ENCODE measurements at places on chromosomes 5 and 9. TPM values are rescaled to one million over a fixed set of nuclear protein-coding genes. Genes with fewer than 3 reads are reported as not detected.
A peak's percentile ranks its signal among the peaks of the same experiment; 100 is the strongest.

DNA sequence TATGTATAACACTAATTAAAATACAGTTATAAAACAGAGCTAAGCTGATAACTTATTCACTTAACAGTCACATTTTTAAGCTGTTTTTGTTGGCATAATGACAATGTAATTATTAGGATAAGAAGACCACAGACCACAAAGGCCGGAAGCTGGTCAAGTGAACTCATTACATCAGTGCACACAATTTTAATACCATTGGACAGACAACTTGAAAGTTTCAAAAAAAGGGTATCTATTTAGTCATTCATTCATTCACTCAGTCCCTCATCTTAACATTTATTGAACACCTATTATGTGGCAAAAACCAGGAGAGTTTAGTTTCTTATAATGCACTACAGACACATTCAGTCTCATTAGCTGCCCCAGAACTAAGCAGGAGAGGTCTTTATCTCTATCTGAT is 11.6 kb downstream of the ERP44 start:
- H3K27ac ChIP-seq: no peak overlapping the region
- H3K27me3 ChIP-seq: no peaks in the 10 kb centered on the region
- H3K4me1 ChIP-seq: peaks cover 38% of the 10 kb centered on the region
- no peaks in the 10 kb centered on the region for H3K36me3 ChIP-seq
- no peak overlapping the region for H3K4me3 ChIP-seq
- DNase-seq: no peak

DNA sequence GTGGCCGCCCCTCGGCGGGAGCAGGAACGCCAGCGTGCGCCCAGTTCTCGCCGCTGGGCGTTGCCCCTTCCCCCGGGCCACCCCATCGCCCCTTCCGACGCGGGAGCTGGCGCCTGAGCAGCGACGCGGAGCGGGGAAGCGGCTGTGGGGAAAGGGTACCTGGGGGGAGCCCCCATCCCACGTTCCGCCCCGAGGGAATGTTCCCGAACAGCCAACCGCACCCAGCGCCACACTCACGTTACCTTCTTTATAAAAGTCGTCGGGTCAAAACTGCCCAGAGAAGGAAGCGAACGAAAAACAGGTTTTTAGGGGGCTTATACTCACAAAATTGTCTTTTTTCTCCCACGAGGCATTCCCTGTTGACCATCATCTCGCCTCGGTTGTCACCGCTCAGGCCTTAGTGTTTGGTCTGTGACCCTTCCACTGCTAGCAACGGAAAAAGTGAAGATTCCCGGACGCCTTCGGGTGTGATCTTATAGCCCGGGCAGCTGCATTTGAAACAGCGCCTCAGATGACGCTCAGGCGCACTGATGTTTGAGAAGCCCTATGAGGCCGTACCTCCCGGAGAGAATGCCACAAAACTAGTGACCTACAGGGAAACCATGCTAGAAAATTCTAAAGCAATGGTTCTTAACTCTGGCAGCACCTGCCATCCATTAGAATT is 475 bp upstream of the GOLM1 start:
- no peak for DNase-seq
- H3K4me1 ChIP-seq: no peaks in the 10 kb centered on the region
- H3K4me3 ChIP-seq: peak overlapping the region; percentile 46
- peaks cover 4% of the 10 kb centered on the region for H3K27me3 ChIP-seq

DNA sequence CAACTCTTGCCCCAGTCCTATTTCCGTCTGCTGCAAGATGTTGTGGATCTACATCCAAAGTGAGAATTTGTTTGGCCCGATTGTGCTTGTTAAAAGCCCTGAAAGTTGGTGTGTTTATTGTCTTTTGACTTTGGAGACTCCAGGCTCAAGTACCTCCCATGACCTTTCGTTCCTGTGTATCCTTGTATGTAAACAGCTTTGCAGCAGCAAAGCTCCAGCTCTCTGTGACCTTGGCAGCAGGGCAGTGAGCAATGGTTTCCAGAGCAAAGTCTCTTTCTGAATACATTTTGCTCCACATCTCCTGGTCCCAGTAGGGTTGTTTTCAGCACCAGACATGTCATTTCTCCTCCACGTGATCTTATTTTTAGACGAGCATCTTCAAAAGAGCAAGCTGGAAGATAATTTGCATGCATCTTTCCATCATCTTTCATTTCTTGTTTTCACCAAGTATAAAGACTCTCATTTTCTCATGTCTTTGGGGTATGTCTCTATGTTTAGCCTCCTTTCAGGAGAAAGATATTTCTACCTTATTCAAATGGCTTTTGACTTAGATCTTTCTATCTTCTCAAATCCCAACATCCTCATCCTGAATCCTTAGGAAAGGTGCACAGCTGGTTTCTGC is 68.1 kb upstream of the ERCC6L2 start:
- H3K4me1 ChIP-seq: no peaks in the 10 kb centered on the region
- no peaks in the 10 kb centered on the region for H3K27me3 ChIP-seq
- H3K27ac ChIP-seq: no peak overlapping the region
- no peak overlapping the region for H3K4me3 ChIP-seq
- no peak for DNase-seq
- H3K36me3 ChIP-seq: no peaks in the 10 kb centered on the region

- no peaks in the 10 kb centered on the region for H3K27me3 ChIP-seq
- H3K4me1 ChIP-seq: peaks cover 52% of the 10 kb centered on the region
- H3K27ac ChIP-seq: no peak overlapping the region
- no peaks in the 10 kb centered on the region for H3K36me3 ChIP-seq
- no peak for DNase-seq
These were observed 52.7 kb upstream of the IL6ST start for GRCh38 chr5:56047448-56047847.

DNA sequence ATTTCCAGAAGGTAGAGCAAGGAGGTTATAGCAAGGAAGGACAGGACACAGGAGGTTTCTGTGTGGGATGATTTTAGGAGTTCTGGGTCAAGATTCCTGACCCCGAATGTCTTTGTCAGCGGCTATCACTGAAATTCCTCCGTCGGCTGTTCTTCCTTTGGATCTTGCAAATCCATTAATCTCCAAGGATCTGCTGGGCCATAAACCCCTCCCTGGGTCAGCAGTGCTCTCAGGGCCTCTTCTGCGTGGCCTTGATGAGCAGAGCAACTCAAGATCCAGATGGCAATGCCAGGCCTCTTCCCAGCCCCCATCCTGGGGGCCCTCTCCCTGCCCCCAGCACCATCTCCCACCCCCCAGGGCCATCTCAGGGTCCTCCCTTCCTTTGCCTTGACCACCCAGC is 16.3 kb upstream of the COL27A1 start:
- no peaks in the 10 kb centered on the region for H3K27me3 ChIP-seq
- DNase-seq: no peak
- no peaks in the 10 kb centered on the region for H3K36me3 ChIP-seq
- no peak overlapping the region for H3K27ac ChIP-seq

GRCh38 chr5:170597872-170598271 is 94.1 kb downstream of the KCNIP1 start:
- H3K4me1 ChIP-seq: no peaks in the 10 kb centered on the region
- H3K27me3 ChIP-seq: no peaks in the 10 kb centered on the region
- DNase-seq: no peak
- no peaks in the 10 kb centered on the region for H3K36me3 ChIP-seq

DNA sequence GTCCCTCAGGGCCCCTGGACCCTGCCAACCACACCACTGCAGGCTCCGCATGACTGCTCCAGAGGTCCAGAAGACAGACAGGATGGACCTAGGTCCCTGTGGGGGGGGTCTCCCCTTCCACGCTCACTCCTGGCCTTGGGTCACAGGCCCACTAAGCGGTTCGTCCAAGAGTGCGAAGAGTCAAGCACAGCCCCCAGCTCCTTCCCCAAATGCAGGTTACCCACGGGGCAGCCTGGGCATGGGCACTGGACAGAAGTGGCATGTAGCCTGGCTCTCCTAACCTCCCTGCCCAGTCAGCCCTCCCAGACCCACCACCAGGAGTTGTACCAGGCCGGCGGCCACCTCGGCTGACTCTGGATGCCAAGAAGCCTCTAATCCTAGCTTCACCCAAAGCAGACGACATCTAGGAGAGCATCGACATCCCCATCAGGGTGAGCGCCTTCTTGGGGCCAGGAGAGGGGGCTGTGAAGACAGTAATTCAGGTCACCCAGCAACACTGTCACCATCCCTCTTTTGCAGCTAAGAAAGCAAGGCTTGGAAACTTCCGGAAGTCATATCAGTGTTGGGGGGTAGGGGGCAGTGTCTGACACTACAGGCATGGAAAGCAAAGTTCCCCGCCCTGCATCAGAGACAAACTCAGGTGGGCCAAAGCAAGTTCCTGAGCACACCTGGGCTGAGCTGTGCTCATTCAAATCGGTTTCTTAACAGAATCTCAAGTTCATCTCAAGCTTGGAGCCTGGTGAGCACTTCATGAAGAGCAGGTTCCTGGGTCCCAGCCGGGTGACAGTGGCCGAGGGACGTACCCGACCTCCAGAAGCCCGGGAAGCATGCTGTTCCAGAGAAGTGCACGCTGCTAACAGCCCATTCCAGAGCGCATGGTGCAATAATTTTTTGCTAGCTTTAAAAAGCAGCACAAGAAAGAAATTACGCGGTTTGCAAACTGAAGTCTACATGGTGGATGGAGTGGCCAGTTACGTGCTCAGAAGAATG is 68.7 kb downstream of the SEMA4D start:
- peaks cover 84% of the 10 kb centered on the region for H3K4me1 ChIP-seq
- H3K36me3 ChIP-seq: no peaks in the 10 kb centered on the region
- H3K27ac ChIP-seq: peak overlapping the region; percentile 63
- H3K4me3 ChIP-seq: no peak overlapping the region

- H3K27ac ChIP-seq: no peak overlapping the region
- no peaks in the 10 kb centered on the region for H3K36me3 ChIP-seq
- DNase-seq: no peak
These were observed 378.2 kb upstream of the GRAMD2B start for GRCh38 chr5:126044931-126045565.

GRCh38 chr5:151703227-151703626 is 16.5 kb upstream of the SPARC start:
- H3K36me3 ChIP-seq: no peaks in the 10 kb centered on the region
- no peaks in the 10 kb centered on the region for H3K27me3 ChIP-seq
- no peaks in the 10 kb centered on the region for H3K4me1 ChIP-seq
- no peak overlapping the region for H3K27ac ChIP-seq

DNA sequence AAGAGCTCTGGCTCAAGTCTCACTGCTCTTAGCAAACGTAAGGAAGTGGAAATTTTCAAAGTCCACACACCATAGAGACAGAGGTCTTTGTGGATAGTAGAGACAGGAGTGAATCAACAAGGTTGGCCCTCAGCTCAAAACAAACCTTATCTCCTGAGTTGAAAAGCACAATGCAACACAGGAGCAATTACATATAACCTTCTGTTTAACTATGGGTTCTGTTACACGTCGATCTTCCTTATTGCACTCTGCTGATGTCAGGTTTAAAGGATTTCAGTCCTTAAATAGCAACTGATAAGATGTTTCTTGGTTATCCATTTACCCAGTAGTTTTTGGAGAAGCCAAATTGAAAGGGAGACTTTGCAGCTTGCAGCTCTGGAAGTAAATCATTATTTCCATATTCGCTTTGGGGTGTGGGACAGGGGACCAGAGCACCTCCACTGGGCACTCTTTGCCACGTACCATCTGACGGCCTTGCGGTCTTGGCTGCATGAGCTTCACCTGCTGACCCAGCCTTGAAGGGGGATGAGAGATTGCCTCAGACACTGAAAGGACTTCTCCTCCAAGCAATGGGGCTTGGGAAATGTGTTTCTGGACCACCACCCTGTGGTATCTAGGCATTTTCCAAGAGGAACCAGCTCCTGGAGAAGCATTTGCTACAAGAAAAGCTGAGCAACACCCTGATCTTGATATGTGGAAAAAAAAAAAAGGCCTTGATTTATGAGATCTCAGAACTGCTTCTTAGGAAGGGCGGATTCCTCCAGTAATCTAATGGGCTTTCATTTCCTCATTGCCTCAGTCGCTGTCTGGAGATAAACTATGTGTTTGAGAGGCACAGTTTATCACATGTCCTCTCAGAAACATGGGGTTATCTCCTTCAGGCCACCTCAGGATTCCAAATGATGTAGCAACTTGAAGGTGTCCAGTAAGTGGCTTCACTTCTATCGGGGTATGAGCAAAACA is 56.2 kb upstream of the ZNF622 start:
- no peak for DNase-seq
- H3K4me1 ChIP-seq: no peaks in the 10 kb centered on the region
- no peaks in the 10 kb centered on the region for H3K36me3 ChIP-seq
- no peak overlapping the region for H3K4me3 ChIP-seq

The IL3 gene
- not detected for total RNA-seq
